ENCODE measurements at places on chromosomes 2 and 18. TPM values are rescaled to one million over a fixed set of nuclear protein-coding genes. Genes with fewer than 3 reads are reported as not detected.

The ZNF512 gene
- 23.6 TPM for total RNA-seq

The ASPRV1 gene
- 0.33 TPM for total RNA-seq

The PTPRM gene
- 42.9 TPM for total RNA-seq

The CCDC148 gene
- total RNA-seq: 1.0 TPM

The ANKRD62 gene
- not detected for total RNA-seq

The LRRTM1 gene
- not detected for total RNA-seq

The ATP5MC3 gene
- total RNA-seq: 63.9 TPM

The FAP gene
- 96.1 TPM for total RNA-seq

GRCh38 chr2:121375621-121376159 is 90.7 kb upstream of the TFCP2L1 start:
- DNase-seq: no peak

GRCh38 chr2:33186937-33187336 is 240.2 kb downstream of the LTBP1 start:
- no peak for DNase-seq

GRCh38 chr2:60998628-60999545 is 18.6 kb upstream of the PEX13 start:
- peak; percentile 31 for DNase-seq

GRCh38 chr2:201908901-201909300 is 102.6 kb downstream of the CDK15 start:
- no peak for DNase-seq

DNA sequence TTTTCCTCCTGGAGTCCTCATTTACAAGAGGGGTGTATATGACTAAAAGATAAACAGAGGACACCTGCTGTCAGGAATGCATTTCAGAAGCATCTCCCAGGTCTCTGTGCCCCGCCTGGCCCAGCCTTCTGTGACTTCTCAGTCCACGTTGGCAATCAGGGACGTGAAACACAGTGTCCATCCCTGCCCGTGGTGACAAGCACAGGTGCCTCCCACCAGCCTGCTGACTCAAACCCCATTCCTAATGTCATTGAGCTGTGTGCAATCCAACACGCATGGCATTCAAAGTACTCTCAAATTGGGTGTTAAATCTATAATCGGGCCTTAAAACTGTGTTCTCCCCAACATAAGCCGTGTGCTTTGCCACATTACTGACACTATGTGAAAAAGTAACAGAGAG is 343.2 kb downstream of the EIPR1 start:
- no peak for DNase-seq

DNA sequence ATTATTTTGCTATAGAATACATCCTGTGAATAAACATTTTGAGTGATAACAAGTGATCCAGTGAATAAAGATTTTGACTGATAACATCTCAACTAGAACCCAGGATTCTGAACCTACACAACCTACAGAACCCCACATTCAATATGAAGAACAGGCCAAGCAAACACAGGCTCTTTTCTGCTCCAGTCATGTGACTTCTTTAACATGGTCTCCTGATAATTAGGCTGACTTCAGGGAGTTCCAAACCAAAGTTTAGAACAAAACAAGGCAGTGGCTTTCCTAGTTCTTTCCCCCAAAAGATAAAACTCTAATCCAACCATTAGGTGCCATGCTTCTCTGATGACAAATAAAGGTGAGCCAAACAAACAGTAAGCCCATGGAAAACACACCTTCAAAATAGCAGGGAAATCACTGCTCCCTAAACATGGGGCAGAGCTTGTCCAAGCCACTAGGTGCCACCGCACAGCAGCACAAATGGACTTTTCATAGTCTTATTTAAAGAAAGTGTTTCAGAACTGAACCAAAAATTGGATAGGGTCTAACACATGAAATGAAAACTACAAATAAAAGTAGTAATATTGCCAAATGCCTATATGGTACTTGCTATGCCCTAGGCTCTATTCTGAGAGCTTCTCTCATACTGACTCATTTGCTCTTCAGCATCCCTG is 95.3 kb downstream of the EVA1A start:
- peak; percentile 43 for DNase-seq

GRCh38 chr2:158290225-158290624 is 166.3 kb downstream of the CCDC148 start:
- DNase-seq: no peak

- no peak for DNase-seq
Measured at GRCh38 chr2:126302043-126302442, 353.9 kb upstream of the GYPC start.

- DNase-seq: no peak
Measured at GRCh38 chr2:75870651-75871137, 160.0 kb upstream of the GCFC2 start.

DNA sequence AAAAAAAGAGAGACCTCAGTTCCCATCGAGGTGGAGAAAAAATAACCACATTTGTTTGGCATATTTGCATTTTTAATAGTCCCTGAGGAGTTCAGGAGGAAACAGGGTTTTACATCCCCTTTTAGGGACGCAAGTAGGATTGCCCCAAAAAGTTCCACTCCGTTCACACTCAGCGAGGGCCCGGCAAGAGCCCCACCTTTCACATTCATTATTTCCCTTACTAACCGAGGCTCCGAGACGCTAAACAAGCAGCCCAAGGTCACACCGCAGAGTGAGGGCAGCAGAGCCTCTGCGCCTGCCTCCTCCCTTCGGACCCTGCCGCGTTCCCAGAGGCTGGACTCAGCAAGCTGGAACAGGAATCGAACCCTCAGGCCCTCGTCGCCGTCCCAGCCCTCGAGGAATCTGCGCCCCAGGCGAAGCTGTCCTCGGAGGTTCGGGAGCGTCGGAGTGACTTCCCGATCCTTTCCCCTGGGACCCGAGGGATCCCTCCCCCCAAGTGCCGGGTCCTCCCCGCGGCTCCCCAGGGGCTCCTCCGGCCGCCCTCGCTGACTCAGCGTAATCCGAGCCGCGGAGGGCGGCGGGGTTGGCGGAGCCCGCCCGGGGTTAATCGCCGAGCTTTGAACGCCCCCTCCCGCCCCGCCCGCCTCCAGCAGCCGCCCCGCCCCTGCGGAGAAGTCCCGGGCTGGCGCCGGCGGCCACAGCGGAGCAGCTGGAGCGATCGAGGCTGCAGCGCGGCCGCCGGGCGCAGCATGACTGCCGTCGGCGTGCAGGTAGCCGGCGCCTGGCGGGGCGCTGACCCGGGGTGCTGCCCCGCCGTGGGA is at the start of gene TMEM37:
TSS of gene TMEM37 (plus strand) at position 700 of the 821 bp plus-strand sequence. CDS start at position 750, 50 bp downstream.
- peak; percentile 70 for DNase-seq

DNA sequence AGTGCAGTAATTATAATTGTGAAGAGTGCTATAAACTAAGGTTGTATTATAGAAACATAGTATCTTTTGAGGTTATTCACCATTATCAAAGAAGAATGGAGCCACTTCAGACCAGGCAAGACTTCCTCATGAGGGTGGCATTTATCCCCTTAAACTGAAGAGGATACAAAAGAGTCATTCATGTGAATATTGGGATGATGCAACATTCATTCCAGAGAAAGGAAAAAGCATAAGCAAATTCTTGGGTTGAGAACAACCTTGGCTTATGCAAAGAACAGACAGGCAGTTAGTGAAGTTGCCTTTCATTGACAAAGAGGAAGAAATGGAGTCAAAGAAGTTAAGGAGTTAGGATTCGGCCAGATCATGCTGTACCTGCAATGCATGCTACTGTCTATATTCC is 682.5 kb downstream of the MBD2 start:
- no peak for DNase-seq

DNA sequence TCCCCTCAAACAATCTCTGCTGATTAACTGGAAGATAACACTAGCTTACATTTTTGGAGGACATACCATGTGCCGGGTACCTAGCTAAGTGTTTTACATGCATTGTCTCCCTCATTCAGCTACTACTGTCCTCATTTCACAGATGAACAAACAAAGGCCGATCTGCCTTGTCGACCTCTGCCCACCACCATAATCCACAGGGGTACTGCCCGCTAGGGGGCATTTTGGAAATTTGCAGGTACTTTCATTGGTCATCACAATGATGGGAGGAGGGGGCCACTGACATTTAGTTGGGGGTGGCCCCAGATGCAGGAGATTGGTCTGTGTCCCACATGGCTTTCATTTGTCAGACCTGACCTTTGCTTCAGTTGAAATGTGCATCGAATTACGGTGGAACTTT is 3.9 kb upstream of the TMEM163 start:
- no peak for DNase-seq

- DNase-seq: peak; percentile 57
Measured at GRCh38 chr18:45449418-45450227, 165.7 kb upstream of the SLC14A2 start.

DNA sequence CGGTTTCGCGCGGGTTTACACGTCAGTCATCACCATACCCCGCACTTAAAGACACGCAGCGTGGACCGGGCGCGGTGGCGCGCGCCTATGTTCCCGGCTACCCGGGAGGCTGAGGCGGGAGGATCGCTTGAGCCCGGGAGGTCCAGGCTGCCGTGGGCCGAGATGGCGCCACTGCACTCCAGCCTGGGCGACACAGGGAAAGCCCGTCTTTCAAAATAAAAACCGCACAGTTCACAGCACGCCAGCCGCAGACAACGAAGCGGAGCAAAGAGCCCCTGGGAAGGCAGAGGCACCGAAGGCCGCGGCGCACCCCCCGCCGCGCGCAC is 328 bp downstream of the DTYMK start:
- DNase-seq: no peak

DNA sequence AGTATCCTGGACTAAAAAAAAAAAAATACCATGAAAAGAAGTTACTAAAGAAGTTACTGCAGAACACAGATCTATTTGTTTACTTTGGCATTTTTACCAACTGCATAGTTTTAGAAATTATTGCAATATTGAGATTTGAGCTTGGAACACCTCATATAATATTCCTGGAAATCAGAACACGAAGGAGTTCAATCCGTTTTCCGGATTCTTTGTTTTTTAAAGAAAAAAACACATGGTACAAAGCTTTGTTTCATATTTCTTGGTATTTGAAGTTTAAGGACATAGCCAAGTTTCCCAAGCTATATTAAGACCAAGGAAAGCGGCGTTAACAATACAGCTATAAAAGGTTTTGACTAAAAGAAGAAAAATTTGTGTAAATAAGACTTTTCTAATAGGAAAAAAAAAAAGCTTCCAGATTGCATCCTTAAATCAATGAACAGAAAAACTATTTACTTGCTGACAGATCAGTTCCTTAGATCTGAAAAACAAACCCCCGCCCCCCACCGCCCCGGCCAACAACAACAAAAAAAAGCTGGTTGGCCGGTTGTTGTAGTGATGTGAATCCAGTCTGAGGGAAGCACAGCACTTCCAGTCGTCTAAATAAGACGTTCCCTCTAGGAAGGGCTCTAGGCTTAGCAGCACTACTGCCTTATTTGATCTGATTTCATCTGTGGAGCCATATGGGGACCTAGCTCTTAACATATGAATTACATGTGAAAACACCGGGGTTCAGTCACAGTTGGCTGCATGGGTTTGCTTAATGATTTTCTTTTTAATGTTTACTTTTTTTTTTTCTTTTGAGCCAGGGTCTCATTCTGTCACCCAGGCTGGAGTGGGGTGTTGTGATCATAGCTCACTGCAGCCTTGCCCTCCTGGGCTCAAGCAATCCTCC is 2.5 kb upstream of the RHOB start:
- peak; percentile 89 for DNase-seq

- DNase-seq: no peak
Measured at GRCh38 chr18:24669015-24669414, 208.6 kb downstream of the HRH4 start.

- no peak for DNase-seq
Measured at GRCh38 chr2:37205689-37206341, 9.5 kb downstream of the CEBPZOS start.

DNA sequence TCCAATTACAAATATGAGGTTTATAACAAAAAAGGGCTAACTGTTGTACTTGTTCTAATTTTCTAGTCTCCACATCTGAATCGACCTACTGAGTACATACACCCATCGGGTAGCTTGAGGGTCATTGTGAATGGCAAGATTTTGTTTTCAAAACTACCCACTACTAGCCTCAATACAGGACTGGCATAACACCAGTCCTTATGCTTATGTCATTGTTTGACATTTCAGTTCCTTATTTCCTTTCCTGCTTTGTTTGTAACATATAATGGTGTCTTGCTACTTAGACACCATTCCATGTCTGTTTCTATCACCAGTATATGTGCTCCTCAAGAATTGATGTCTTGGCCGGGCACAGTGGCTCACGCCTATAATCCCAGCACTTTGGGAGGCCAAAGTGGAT is 86.0 kb downstream of the EPHA4 start:
- DNase-seq: no peak

GRCh38 chr2:51601706-51602105 is 569.8 kb upstream of the NRXN1 start:
- DNase-seq: no peak

- no peak for DNase-seq
Measured at GRCh38 chr2:20977520-20978180, 66.2 kb downstream of the APOB start.

DNA sequence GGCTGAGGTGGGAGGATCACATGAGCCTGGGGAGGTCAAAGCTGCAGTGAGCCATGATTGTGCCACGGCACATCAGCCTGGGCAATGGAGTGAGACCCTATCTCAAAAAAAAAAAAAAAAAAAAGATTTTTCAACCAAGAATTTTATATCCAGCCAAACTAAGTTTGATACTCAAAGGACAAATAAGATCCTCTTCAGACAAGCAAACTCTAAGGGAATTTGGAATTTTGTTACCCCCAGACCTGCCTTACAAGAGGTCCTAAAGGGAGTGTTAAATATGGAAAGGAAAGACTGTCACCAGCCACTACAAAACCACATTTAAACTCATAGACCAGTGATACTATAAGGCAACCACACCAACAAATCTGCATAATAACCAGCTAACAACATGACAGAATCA is 67.5 kb downstream of the WDPCP start:
- no peak for DNase-seq

DNA sequence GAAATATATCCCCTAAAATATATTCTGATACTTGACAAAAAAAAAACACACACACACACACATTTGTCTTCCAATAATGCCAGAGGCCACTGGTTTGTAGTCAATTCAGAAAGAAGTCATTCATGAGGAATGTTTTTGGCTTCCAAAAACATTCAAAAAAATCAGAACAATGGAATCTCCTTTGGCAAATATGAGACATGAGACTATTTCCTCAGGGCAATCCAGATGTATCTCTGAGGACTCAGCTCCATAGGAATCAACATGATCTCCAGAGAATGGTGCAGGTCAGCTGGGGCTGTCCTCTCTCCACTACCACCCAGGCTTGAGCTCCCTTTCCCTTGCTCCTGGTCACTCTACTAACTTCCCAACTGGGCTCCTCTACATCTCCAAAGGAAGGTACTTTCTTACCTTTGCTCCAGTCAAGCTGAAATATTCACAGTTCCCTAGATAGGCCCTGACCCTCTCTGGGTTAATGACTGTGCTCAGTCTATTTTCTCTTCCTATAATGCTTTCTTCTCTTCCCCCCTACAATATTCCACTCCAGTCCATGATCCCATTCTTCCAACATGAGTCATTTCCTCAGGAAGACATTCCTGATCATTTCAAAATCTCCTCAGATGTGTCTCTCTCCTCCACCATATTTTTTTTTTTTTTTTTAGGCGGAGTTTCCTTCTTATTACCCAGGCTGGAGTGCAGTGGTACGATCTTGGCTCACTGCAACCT is 145.3 kb downstream of the C1D start:
- DNase-seq: peak; percentile 79

DNA sequence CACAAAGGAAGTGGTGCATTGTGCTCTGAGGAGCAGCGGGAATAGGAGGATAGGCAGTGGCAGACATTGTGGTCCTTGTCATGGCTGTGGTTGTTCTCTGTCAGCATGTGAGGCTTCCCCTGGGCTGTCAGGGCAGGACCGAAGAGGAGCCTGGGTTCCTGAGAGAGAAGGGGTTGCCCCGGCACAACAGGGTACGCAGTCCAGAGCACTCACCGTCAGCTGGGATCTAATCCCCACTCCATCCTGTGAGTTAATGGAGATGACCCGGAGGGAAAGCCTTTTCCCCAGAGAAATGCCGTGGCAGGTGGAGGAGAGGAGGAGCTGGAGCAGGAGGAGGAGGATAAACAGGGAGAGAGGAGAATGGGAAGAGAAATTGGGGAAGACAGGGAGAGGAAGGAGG is 396.7 kb upstream of the HS6ST1 start:
- DNase-seq: no peak

All from fibroblast of lung (primary cell).